ENCODE measurements at places on chromosomes 11 and 22. TPM values are rescaled to one million over a fixed set of nuclear protein-coding genes. Genes with fewer than 3 reads are reported as not detected.

MPPED2 gene
- not detected for total RNA-seq

DDI1 gene
- total RNA-seq, result not detected

BSCL2 gene
- 68.3 TPM for total RNA-seq

BCL2L13 gene
- 32.2 TPM for total RNA-seq

PRDX5 gene
- total RNA-seq, result 468 TPM

C1QTNF4 gene
- not detected for total RNA-seq

ANO1 gene
- 2.1 TPM for total RNA-seq

CST6 gene
- not detected for total RNA-seq

NCAM1 gene
- not detected for total RNA-seq

TOLLIP gene
- 56.4 TPM for total RNA-seq
